ENCODE measurements at places on chromosomes 13 and 19.

DNA sequence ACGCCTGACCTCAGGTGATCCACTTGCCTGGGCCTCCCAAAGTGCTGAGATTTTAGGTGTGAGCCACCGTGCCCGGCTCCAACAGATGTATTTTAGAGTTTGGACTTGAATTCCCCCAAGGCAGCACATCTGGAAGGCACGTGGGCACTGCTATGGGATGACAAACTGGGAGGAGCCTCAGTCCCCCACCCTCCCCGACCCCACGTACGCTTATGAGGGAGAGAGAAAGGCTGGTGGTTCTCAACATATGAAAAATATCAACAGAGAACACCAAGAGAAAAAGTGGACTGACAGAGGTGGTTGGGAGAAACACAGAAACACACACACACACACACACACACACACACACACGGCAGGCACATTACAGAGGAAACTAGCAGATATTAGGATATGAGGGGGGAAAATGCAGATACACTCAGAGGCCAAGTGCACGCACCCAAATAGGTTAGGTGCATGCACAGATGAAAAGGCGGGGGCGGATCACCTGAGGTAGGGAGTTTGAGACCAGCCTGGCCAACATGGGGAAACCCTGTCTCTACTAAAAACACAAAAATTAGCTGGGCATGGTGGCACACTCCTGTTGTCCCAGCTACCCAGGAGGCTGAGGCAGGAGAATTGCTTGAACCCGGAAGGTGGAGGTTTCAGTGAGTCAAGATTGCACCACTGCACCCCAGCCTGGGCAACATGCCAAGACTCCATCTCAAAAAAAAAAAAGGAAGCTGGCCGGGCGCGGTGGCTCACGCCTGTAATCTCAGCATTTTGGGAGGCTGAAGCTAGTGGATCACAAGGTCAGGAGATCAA is 3.2 kb downstream of the STX10 start:
- no peak for DNase-seq

DNA sequence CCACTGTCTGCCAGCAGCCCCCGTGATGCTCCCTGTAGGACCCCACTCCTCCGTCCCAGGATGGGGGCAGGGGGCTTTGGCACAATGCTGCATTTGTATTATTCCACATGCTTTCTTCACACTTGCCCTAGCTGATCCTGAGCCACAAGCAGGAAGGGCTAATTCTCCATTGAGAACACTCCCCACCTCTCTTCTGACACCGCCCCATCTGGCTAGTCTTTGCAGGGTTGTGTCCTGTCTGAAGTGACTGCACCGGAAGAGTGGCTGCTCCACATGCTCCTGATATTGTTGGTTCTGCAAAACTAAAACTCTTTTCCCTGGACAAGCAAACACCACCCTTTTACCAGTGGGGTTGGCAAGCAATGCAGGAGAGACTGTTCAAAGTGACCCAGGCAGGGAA is 18.0 kb downstream of the ZNF574 start:
- no peak for DNase-seq

DNA sequence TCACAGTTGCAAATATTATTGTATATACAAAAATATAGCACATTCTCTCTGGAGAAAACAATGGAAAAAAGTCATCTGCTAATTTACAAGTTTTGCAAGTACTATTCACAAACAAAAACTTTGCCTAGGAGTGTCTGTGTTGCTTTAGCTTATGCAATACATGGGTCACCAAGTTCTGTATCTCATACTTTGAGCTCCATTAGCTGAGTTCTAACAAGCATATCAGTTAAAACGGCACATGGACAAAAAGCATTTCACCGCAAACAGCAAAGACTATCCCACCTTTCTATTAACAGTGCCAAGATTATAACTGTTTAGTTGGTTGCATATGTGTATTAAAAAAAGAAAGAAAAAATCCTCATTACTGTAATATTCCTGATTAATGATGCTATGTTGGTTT is 4.6 kb downstream of the SPRY2 start:
- DNase-seq = no peak

DNA sequence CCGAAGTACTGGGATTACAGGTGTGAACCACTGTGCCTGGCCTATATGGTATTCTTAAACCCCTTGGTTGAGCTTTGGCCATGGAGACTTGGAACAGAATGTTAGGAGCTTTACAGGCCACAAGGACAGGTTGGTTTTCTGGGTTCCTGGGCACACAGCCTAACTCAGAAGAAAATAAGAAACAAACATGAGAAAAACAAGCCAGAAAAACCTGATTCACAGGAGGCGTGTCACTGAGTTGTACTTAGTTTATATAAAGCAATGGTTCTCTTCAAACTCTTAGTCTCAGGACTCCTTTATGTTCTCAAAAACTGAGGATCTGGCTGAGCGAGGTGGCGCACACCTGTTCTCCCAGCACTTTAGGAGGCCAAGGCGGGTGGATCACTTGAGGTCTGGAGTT is 125.1 kb upstream of the SPATA13 start:
- no peak for DNase-seq

GRCh38 chr19:30670011-30670329 is 297.8 kb downstream of the ZNF536 start:
- no peak for DNase-seq

- no peak for DNase-seq
Measured at GRCh38 chr13:90402102-90402501, 945.4 kb upstream of the MIR17HG start.

DNA sequence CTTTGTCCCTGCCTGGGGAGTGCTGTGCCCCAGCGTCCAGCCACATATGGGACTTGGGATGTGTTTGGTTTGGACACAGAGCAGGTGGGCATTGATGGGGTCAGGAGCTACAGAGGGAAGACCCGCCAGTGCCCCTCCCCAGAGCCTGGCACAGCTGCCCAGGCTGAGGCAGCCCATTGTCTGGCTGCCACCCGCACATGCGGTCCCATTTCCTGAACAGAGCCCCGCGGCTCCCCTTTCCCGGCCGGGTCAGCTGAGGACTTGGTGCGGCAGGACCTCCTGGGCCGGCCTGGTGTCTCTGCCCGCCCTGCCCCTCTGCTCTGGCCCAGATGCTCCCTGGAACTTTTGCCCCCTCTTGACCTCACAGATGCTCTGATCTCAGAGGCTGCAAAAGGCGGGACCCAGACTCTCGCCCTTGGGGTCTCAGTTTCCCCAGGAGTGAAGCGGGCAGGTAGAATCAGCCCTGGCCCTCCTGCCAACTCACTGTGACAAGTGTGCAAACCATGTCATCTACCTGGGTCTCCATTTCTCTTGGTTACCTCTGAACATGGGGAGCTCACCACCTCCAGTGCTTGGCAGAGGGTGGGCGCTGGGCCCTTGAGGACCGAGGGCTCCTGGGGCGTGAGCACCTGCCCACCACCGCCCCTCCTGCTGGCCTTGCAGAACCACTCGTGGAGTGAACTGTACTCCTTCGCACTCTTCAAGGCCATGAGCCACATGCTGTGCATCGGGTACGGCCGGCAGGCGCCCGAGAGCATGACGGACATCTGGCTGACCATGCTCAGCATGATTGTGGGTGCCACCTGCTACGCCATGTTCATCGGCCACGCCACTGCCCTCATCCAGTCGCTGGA is 17.8 kb downstream of the HCN2 start:
- no peak for DNase-seq

GRCh38 chr13:28046981-28047380 is 53.4 kb downstream of the FLT3 start:
- no peak for DNase-seq

- DNase-seq = no peak
Measured at GRCh38 chr13:52109116-52109670, 19.7 kb downstream of the NEK5 start.

GRCh38 chr13:30916991-30917390 is 10.9 kb downstream of the MEDAG start:
- no peak for DNase-seq

GRCh38 chr19:38387550-38388348 is at the start of gene GGN:
TSS of gene GGN (minus strand) at chr19:38388034. CDS start at chr19:38387261, 773 bp downstream.
- DNase-seq = peak; percentile 82

DNA sequence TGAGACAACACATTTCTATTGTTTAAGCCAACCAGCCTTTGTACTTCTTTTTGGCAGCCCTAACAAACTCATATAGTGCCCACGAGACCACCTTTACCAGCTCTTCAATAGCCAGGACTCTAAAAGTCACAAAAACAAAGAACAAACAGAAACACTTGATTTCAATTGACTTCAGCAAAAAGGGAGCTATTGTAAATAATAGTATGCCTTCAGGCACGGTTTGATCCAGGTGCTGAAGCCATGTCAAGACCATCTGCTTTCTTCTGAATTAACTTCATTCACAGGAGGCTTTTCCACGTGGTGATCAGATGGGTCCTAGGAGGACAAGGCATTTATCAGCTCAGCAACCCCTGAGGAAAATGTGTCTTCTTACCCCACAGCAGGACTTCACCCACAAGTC is 53.8 kb downstream of the TINCR start:
- no peak for DNase-seq

DNA sequence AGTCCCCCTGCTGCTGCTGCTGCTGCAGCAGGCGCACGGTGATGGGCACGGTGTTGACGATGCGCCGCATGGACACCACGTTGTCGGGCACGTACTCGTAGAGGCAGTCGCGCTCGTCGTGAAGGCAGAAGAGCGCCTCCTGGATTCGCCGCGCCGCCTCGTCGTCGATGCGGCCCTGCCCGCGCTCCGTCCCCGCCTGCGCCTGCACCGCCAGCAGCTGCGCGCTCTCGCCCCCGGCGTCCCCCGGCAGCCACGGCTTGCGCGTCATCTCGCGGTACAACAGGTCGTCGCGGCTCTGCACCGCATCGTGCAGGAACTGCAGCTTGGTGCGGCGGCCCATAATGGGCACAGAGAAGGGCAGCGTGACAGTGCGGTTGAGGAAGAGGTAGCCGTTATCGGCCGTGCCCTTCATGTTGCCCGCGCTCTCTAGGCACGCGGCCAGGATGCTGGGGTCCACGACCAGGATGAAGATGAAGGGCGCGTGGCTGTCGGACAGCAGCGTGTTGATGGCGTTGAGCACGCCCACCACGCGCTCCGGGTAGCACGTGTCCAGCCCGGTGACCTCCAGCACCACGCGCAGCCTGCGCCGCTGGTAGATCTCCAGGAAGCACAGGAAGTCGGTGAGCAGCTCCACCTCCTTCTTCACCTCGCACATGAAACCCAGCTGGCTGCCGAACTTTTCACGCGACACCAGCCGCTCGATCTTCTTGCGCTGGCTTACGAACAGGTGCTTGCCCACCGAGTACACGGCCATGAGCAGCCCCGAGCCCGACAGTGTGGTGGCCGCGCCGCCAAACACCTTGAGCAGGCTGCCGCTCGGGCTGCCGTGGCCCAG is 8.1 kb downstream of the NKPD1 start:
- peak; percentile 42 for DNase-seq

GRCh38 chr13:23986619-23987018 is 89.3 kb upstream of the C1QTNF9B start:
- no peak for DNase-seq

GRCh38 chr13:112887151-112887550 is 81.9 kb upstream of the MCF2L start:
- DNase-seq = no peak

- DNase-seq = no peak
Measured at GRCh38 chr13:58087566-58087965, 456.0 kb downstream of the PCDH17 start.

DNA sequence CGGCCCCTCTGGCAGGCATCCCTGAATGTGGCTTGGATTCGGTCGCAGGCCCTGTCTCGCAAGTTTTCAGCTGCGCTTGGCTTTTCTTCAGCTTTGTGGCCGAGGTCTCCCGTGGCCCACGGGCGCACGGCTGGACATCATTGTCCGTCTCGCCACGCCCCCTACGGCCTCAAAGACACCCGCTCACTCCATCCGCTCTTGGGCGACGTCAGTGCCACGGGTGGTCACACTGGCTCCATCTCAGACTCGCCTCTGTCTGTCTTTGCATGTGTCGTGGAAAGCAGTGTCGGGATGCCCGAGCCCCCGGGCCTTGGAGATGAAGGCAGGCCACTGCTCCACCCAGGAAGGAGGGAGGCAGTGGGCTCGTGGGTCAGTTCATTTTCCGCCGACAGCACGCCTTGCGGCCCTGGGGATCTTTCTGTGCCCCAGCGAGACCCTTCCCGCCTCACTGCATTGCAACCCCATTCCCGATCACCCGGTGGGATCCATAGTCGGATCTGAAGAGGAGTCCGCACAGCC is 51.0 kb downstream of the ZNF146 start:
- no peak for DNase-seq

GRCh38 chr13:98746968-98747367 is 5.5 kb downstream of the SLC15A1 start:
- DNase-seq = no peak

DNA sequence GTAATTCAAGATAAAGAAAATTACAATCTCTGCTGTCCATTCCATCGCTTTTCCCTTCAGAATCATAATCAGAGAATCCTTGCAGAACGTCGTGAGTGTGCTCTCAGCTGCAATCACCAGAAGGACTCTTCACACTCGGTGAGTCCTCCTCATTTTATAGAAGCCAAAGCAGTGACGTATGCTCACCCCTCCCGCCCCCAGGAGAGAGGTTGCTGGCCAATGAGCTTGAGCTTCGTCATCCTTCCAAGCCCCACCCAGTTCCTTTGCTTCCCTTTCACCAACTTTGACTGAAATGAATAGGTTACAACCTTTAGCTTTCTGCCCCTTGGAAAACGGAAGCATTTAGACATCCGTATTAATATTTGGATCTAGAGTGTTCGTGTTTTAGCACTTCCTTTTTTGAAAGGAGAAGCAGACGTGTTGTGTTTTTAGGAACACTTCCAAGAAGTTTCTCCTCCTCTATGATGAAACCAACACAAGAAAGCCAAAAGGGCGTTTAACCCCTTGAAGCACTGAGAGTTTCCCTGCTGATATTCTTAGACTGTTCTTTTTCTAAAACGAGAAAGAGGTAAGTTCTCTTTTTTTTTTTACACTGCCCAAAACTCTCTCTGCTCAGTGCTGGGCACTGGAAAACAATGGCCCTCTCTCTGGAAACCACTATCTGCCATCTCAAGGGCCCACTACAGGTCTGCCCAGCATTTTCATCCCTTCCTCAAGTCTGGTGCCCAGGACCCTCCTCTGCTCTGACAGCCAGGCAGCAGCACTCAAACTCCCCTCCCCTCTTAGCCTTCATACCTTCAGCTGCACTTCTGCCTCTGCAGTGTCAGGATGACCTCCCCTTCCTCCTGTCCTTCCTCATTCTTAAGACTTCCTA is 44.3 kb upstream of the CEACAM21 start:
- peak; percentile 82 for DNase-seq

DNA sequence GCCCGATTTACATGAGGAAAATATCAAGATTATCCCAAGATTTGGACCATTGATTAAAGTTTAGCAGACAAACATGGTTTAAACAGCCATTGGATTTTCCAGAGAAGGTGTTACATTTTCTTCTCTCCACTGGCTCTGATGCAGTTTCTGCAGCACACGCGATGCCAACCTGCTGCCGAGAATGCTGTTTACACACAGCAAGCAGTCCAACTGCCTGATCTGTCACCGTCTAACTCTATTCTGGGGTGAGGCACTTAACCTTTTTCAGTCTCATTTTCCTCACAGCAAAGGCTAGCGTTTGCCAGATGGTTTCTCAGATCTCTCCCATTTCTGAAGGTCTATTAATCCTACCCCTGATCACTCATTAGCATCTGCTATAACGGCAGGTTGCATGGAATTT is 763.5 kb upstream of the GPC6 start:
- no peak for DNase-seq
